Activated T-helper 9 cell treated with anti-CD3 and anti-CD28 coated beads, Interleukin-2, amount 50 U/mL, for 16 hours (primary cell): ENCODE measurements at places on chromosomes 1 and 21.

GRCh38 chr21:43864962-43865539 lies at the start of gene AGPAT3:
Gene AGPAT3, plus strand, starts transcription at chr21:43865223. Its CDS starts 94,459 bp downstream, at chr21:43959682.
- peak; percentile 20 for DNase-seq

DNA sequence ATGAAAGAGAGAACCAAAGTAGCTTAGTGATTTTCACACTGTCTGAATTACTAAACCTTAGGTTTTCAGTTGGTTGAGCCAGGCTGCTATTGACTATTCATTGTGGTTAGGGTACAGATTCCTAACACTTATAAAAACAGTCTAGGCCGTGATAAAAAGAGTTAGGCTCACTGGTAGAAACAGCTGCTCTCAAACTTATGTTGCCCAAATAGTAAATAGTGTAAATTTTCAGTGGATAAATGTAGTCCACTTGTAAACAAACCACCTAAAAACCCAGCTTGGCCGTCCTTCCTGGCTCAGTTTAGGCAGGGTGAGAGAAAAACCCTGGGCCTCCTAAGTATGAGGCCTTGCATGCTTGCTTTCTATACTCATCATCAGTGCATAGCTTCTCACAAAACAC lies 34.9 kb downstream of the ARID1A start:
- no peak for DNase-seq

GRCh38 chr21:38649120-38649519 lies 150.8 kb upstream of the ERG start:
- DNase-seq = no peak

GRCh38 chr1:13830616-13831280 lies 130.8 kb downstream of the PRDM2 start:
- no peak for DNase-seq

GRCh38 chr1:213291526-213291925 lies 240.5 kb downstream of the RPS6KC1 start:
- no peak for DNase-seq

DNA sequence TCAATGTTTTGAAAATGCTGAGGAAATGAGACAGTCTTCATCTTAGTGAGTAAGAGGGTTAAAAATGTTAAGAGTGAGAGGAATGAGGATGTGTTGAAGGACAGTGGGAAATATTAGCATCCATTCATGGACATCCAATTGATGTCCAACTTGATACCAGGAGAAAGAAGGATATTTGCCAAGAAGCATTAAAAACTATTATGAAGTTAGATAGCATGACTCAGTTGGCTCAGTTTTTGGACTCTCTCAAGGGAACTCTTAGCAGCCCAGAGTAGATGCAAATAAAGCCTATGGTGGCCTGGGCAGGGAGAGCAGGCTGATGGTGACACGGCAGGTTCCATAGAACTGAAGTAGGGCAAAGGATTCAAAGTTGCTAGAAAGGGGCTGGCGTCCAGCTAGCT lies 171.0 kb downstream of the ZZZ3 start:
- no peak for DNase-seq

DNA sequence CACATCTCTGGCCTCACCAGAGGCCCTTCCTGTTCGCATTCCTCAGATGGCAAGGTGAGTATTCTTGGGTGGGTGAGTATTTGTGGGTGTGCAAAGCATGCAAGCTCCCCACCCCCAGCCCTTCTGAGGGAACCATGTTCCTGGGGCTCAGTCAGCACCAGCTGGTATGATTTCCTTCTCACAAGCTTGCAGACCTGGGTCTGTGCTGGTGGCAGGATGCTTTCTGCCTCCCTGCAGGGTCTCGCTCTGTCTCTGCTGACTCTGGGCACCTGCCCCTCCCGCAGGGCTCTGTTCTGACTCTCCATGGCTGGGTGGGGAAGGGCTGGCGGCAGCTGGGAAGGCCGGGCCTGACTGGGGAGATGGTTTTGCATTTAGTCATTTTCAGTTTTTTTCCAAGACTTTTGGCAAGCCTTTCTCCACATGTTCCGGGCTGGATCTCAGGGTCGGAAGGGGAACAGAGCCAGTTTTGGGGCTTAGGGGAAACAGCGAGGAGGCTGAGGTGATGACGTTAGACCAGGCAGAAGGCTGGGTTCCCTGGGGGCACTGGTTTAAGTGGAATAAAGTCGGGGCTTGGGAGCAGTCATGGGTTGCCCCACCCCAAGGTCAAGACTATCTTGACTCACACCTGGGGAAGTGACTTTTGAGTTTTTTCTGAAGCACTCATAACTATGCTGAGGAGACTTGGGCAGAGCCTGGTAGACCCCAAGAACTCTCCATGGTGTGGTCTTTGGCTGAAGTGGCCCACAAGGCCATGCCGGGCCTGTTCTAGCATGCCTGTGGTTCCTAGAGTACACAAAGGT lies 6.2 kb downstream of the RASSF5 start:
- DNase-seq = no peak

DNA sequence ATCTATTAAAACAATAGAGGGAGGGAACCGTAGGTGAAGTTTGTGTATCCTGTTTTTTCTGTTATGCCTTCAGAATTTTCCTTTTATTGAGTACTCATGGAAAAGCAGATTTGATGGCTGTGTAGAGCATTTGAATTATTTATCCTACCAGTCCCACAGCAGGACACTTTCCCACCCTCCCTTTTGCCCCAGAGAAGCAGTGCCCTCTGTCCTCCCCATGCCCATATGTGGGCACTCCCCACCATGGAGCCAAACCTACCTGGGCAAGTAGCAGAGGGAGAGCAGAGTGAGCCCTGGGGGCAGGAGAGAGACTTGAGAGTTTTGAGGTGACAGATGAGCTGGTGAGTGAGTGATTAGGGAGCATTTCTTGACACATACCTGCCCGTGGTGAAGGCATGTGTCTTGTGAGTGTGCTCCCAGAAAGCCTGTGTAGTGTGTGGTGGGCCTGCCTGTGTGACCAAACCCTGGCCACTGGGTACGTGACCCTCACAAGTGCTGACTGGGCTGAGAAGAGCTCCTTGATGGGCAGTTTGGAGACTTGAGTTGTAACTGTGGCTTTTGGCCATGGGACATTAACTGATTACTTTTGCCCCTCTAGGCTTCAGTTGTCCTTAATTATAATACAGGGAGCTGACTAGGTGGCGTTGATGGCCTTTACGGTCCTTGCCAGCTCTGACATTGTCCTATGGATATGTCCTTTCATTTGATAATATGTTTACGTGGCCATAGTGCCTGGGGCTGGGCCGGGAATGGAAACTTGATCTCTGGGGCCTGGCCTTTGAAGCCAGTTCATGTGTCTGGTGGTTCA lies 3.6 kb downstream of the PSEN2 start:
- no peak for DNase-seq

GRCh38 chr1:1781526-1781903 lies 3.2 kb upstream of the NADK start:
- DNase-seq = no peak

DNA sequence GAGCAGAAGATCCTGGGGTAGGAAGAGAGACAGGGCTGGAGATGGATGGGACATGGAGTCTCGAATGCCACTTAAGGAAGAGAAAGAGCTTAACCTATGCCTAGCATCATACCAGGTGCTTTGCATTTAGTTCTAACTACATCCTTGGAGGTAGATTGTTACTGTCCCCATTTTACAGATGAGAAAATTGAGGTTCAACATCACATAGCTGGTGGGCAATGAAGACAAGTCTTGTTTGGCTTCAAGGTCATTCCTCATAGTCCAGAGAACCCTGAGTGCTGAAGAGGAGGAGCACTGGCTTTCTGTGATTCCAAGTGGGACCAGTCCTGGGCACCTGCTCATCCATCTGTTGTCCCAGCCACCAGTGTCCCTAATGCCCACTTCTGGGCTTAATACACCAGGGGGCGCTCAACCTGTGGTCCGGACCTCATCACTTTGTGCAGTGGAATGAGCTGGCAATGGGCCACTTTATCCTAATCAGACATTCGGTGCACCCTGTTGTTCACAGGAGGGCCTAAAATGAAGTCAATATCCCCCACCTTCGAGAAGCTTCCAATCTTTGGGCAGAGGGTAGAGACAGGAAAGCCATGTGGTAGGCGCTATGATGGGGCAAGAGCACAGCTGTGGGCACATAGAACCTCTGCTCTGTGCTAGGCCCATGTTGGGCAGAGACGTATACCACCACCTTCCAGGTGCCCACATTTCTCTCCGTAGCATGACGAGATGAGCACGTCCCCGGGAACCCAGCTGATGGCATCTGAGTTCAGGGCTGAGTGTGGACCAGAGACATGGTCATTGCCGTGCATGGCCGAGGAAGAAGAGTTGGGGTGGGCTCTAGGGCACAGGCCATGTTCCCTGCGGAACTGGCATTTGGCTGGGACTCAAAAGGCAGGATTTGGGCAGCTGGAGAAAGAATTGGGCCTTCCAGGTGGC lies 9.2 kb downstream of the RPS6KA1 start:
- peak; percentile 33 for DNase-seq

- no peak for DNase-seq
Observed at GRCh38 chr1:118264343-118264742, 79.3 kb upstream of the SPAG17 start.

DNA sequence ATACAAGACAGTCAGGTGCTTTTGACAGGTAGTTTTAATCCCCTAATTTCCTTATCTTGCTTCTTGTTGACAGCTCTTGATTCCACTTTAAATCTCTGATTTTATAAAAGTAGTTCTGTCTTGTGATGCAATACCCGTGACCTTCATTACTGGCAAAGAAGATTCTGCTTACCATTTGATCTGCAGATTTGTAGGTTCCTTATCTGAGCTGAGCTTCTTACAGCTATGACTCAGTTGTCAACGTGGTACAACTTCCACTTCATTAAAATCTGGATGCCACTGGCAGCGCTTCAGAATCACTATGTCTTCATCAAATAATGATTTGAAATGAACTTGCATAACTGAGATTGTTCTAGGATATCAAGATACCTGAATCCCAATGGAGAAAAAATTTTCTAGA lies 543.6 kb upstream of the B3GALT2 start:
- DNase-seq = no peak

DNA sequence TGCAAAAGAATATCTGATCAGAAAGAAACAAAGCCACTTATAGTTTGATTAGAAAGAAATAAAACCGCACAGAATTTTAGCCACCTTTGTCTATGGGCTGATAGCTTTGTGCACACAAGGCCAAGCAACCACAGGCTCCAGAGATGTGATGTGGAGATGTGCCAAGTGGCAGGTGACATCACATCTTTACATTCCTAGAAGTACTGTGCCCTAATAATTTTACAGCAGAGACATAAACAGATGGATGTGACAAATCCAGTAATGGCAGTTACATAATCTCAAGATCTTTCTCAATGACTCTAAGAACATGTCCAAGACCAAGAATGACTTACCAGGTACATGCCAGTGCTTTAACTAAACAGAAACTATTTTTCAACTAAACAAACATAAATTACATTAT lies 159.5 kb downstream of the LTN1 start:
- DNase-seq = no peak

DNA sequence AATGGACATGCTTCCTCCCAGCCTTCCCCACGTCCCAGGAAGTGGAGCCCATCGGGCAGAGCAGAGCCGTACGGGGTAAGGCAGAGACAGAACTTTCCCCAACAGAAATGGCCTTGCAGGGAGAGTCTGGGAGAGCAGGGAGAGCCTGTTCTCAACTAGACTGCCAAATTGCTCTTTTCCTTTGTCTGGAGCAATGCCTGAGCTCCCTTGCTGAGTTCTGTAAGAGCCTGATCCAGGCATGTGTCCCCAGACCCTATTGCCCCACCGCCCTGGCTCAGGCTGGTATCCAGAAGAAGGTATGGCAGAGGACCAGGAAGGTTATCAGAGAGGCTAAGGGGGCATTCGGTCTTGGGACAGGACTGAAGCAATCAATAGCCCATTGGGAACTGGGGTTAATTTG lies 79.9 kb downstream of the TMEM53 start:
- no peak for DNase-seq

DNA sequence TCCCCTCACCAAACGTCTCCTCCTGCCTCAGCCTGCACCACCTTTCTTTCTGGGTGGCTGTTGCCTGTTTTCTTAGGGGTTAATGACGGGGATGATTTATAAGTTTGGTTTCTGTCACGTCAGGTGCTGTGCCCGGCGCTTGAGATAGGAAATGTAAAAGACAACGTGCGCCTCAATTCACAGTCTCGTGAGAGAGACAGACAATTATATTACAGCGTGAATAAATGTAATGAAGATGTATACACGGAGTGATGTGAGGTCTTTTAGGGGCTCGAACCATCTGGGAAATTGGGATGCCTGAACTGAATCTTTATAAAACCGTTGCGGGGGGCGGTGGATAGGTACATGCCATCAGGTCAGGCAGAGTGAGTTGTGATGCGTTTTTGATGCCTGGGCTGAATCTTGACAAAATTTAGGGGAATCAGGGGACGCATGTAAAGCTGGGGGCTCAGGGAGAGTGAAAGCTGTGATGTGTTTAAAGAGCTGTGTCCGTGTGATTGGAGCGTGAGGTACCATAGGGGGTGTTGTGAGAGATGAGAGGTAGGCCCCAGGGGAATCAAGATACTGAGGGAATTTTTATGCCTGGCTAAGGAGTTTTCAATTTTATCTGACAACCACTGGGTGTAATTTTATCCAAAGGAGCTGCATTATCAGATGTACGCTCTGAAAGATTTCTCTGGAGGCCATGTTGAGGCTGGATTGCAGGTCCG lies 831 bp downstream of the TIPRL start:
- no peak for DNase-seq

DNA sequence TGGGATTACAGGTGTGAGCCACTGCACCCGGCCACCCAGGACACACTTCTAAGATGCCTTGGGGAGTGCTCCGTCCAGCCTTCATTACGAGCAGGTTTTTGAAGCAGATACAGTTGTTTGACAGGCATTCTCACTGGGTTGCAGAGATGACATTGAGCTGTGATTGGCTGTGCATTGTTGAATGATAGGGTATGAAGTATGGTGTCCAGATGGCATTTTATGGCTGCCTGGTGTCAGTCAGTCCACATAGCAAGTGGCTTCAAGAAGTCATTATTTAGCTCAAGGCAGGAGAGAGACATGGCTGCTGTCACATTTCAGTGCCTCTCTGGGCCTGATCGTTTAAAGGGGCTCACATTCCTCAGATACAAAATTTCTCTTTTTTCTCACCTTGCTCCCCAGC lies 14.8 kb upstream of the PADI2 start:
- DNase-seq = no peak

- DNase-seq = no peak
Observed at GRCh38 chr1:236718328-236718727, 32.0 kb downstream of the ACTN2 start.

GRCh38 chr1:32897082-32898049 lies 3.8 kb downstream of the TMEM54 start:
- DNase-seq = no peak

DNA sequence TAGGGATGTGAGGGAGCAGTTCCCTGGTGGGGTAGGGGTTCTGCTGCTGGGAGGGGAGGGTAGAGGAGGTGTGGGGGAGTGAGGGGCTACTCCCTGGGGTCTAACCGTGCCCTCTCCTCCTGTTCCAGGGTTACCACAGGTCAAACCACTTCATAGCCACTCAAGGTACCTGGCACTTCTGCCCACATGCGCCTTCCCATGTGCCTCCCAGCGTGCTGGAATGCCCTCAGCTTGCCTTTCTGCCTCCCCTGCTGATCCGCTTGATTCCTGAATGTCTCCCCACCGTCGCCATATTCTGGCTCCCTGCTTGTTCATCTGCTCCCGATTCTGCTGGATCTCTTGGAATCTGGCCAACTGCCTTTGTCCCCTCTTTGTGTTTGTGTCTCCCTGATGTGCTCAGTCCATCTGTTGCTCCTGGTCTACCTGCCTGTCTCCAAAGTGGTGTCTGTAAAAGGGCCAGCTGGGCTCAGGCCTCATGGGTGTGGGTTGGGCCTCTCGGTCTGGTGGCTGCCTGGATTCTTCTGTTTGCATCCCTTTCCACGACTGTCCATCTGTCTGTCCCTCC lies 74.4 kb downstream of the PTPRU start:
- no peak for DNase-seq

- no peak for DNase-seq
Observed at GRCh38 chr1:66274634-66275033, 259.3 kb upstream of the SGIP1 start.
